ENCODE measurements at places on chromosomes 1 and 21.

DNA sequence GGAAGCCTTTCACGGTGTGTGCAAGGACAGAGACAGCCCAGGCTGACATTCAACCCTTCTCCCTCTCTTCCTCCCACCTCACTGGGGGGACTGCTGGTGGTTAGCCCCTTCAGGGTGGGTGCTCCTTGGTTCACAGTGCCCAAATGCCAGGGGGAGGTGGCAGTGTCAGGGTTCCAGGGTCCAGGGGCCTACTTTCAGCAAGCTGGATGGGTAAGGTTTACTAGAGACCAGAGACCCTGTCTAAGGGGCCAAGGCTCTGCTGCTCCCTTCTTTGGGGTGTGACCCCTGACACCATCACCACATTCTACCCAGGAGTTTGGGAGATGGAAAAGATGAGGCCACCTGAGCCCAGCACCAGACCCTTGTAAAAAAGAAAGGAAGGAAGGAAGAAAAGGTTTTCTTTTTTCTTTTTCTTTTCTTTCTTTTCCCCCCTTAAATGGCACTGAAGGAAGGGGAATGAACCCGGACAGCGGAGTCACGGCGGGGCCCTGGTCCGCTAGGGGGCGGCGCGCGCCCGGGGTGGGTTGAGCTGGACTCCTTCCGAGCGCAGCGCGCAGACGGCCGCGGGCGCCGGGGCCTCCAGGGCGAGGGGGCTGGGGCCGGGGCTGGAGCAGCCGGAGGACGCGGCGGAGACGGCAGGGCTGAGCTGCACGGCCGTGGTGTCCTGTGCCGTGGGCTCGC is 18.8 kb downstream of the KNCN start:
- DNase-seq, result no peak

- no peak for DNase-seq
Measured at GRCh38 chr1:183302452-183303322, 115.5 kb downstream of the NMNAT2 start.

DNA sequence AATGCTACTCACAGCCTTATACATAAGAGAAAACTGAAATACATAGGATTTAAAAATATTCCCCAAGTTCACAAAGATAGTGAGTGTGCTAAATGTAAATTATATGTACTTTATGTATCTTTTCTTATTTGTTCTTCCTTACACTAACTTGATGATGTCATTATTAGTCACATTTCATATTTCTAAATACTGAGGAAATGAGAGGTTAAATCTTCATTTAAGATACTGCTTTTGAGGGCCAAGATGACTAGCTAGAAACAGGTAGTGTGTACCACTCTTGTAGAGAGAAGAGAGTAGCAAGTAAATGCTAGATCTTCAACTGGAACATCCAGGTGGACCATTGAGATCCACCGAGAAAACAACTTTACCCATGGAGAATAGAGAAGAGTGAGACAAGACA is 29.8 kb downstream of the PYHIN1 start:
- DNase-seq, result no peak

- no peak for DNase-seq
Measured at GRCh38 chr1:180243517-180244221, 13.6 kb downstream of the LHX4 start.

GRCh38 chr1:212529211-212529741 is 79.3 kb upstream of the ATF3 start:
- DNase-seq, result no peak

DNA sequence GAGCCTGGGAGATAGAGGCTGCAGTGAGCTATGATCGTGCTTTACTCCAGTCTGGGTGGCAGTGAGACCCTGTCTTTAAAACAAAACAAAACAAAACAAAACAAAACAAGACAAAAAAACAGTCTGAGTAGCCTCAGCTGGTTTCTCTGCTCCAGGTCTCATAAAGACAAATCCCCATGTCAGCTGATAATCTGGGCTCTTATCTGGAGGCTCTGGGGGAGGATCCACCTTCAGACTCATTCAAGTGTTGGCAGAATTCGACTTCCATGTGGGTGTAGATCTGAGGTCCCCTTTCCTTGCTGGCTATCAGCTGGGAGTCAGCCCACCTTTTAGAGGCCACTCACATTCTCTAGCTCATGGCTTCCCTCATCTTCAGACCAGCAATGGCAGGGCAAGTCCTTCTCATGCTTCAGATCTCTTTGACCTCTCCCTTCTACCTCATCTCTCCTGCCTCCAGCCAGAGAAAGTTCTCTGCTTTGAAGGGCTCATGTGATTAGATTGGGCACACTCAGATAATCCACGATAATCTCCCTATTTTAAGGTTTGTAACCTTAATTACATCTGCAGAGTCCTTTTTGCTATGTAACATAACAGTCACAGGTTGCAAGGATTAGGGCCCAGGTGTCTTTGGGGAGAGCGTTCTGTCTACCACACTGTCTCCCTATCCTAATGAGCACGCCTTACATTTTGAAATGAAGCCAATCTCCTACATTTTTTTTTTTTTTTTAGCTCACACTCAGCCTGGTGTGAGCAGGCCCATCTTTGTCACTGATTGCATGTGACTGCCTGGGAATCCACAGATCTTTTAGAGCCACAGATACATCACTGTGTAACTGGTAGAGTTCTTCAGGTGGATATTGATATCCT is 7.5 kb upstream of the PYCR2 start:
- DNase-seq, result no peak

DNA sequence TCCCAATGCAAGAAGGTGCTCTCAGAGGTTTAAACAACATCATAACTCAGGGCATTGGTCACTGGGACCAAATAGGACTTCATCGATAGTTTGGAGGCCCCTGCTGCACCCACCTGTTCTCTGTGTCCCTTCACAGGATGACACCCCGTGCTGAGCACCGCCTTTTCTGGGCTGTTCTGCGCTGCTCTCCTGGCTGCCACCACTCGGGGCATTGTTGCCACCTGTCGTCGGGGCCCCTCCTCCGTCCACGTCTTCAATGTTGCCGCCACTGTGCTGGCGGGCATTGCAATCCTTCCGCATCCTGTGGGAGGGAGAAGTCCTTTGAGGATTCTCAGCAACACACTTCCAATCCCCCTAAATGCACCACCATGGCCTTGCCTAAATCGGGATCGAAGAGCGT is 47.7 kb downstream of the NTPCR start:
- DNase-seq, result no peak

DNA sequence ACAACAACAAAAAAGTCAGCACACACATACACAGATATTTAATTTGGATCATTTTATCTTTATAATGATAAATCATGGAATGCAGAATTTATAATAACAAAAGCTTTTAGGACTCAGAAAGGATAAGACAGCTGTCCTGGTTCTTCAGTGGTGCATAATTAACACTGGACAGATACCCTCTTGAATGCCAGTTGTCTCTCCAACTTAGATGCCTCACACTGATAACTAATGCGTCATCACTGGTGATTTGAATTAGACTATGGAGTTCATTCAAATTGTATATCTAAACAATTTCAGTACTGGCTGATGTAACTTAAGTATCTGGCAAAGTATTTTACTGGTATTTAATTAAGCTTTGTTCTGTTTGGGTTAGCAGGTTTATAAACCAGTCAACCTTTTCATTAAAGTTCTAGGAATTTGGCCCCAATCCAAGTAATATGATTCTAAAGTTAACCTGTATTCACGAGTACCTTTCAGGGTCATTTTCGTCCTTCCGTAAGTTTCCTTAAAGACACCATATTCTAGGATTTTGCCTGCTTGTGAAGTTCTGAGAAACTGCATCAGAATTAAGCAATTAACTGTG is 1199.5 kb upstream of the TMPRSS15 start:
- no peak for DNase-seq

- no peak for DNase-seq
Measured at GRCh38 chr1:28792644-28793121, 19.3 kb upstream of the OPRD1 start.

GRCh38 chr1:970242-970972 is 4.1 kb downstream of the PLEKHN1 start:
- no peak for DNase-seq

DNA sequence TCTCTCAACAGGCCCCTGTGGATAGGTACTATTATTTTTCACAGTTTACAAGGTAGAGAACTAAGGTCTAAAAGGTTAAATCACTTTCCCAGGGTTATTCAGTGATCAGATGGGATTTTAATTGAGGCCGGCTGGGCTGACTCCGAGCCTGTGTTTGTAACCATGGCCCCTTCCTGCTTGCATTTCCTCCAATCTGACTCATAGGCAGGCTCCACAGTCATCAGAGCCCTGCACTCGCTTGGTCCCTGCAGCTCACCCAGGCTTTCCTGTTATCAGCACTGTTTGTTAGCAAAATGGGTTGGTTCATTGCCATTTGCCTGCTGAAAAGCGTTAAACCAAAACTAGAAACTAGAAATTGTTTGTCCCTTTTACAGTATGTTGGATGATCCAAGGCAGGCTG is 41.4 kb upstream of the LMX1A start:
- no peak for DNase-seq

GRCh38 chr21:31514598-31514997 is 144.9 kb upstream of the SOD1 start:
- no peak for DNase-seq

GRCh38 chr21:20720623-20721022 is 277.6 kb upstream of the NCAM2 start:
- no peak for DNase-seq

DNA sequence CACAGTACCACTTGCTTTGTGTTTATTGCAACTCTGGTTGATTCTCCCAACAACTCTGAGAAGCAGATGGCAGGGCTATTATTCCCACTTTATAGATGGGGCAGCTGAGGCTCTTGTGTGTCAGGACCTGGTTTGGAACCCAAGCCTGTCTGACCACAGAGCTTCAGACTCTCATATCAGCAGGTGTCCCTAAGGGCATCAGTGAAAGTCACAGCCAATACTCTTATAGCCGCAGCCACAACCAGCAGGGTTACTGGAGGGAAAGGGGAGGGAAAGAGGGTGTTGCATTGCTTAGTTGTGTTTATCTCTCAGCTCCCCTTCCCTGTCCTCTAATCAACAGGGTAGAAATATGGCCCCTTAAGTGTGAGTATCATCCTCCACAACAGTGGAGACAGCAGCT is 304.0 kb downstream of the RRAGC start:
- DNase-seq, result no peak

GRCh38 chr1:29362764-29363163 is 126.4 kb downstream of the PTPRU start:
- no peak for DNase-seq

GRCh38 chr1:42145764-42146625 is 7.2 kb upstream of the GUCA2B start:
- no peak for DNase-seq

DNA sequence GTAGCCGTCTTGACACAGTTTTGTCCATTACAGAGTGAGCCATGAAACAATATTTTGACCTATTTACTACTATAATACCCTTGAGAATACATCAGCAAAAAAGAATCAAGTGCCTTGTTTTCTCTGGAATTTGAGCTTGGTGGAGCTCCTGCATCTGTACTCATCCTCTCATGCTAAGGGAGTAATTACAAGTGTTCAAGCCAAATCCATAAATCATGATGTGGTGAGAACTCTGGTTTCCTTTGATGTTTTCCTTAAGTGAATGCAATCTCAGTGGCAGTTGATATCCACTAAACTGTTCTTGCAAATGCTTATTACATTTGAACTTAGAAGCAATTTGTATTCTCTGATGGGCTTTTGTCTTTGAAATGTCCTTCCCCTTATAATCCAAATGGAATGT is 824.6 kb upstream of the TMPRSS15 start:
- no peak for DNase-seq

DNA sequence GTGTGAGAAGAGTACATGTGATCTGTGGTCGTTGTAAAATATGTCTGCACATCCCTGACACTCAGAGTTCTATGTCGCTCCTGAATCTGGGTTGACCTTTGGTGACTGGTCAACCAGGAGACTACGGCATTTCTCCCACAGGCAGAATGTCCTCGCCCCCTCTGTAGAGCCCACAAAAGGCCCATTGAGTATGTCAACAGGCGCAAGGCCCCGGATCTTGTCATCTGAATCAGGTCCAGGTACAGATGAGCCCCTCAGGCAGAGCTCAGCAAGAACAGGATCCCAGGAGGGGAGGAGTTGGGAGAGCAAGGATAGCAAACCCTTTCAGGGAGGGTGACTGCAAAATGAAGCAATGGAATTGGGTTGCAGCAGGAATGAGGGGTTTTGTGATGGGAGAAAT is 126.5 kb downstream of the MATN1 start:
- no peak for DNase-seq

GRCh38 chr1:179251675-179252074 is 22.2 kb upstream of the ABL2 start:
- no peak for DNase-seq

GRCh38 chr21:22898051-22898665 is 1899.9 kb downstream of the NCAM2 start:
- no peak for DNase-seq

GRCh38 chr1:26064553-26064952 is 2.9 kb downstream of the TRIM63 start:
- DNase-seq, result no peak

DNA sequence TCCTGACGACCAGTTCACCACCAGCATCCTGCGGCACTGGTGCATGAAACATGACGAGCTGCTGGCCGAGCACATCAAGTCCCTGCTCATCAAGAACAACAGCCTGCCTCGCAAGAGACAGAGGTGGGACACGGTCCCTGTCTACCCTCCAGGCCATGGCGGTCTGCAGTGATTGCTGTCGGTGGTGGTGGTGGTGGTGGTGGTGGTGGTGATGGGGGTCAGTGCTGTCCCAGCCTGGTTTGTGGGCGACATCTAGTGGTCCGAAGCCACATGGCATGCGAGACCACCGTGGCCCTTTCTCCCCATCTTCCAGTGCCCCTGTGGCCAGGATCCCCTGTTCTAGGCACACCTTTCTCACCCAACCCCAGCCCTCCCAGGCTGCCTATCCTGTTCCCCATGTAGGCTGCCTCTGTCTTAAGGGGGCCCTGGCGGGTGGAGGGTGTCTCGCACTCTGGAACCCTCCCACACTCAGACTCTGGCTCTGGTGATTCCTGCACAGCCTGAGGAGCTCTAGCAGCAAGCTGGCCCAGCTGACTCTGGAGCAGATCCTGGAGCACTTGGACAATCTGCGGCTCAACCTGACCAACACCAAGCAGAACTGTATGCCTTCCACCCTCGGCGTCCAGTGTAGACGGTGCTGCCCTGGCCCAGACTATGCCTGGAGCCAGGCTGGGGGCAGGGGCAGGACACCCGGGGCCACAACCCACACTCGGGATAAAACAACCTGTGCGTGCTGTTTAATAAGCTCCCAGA is 3.2 kb upstream of the SLC27A3 start:
- DNase-seq, result no peak

DNA sequence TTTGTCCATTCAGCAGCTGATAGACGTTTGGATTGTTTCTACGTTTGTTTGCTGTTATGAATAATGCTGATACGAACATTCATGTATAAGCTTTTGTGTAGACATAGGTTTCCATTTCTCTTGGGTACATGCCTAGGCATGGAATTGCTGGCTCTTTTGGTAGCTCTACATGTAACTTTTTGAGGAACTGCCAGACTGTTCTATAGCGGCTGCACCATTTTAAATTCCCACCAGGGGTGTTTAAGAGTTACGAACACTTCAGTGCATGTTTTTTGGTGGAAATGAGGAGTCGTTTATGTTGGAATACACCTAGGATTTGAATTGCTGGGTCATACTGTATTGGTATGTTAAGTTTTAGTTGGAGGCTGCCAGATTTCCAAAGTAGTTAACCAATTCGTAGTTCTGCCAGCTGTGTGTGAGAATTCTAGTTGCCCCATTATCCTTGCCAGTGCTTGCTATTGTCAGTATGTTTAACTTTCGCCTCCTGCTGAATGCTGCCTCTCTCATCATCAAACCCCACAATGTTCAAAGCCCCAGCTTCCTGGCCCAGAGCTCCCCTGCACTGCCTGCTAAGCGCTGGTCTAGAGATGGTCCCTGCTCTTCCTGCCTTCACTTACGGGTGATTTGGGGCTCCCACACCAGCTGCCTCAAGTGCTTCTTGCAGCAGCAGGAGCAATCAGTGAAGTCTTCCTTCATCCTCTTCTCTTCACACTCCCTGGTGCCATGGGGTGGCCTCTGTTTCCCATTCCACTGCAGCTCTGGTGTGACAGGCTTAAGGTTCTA is 81.0 kb downstream of the MAN1C1 start:
- no peak for DNase-seq
